T follicular helper cell (primary cell): ENCODE measurements at places on chromosomes 16 and 17.
A peak's percentile ranks its signal among the peaks of the same experiment; 100 is the strongest.

- DNase-seq: no peak
These were observed 8.4 kb upstream of the CRYBA1 start for GRCh38 chr17:29238133-29238850.

DNA sequence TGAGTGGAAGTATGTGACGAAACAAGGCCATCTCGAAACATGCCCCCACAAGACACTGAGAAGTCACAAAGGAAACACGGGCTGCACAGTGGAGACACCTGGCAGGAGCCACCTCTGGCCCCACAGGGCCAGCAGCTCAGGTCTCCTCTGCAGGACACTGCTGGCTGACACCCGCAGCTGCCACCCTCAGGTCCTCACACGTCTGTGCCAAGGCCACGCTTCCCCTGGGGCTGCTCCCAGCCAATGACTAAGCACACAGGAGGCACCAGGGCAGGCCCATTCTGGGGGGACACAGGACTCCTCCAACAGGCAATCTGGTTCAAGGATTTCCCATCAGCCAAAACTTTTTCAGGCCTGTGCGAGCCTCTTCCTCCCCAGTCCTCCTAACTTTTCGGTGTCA is 36.4 kb downstream of the MBTPS1 start:
- DNase-seq: no peak

- peak; percentile 19 for DNase-seq
These were observed 744 bp downstream of the CMIP start for GRCh38 chr16:81445143-81445961.

DNA sequence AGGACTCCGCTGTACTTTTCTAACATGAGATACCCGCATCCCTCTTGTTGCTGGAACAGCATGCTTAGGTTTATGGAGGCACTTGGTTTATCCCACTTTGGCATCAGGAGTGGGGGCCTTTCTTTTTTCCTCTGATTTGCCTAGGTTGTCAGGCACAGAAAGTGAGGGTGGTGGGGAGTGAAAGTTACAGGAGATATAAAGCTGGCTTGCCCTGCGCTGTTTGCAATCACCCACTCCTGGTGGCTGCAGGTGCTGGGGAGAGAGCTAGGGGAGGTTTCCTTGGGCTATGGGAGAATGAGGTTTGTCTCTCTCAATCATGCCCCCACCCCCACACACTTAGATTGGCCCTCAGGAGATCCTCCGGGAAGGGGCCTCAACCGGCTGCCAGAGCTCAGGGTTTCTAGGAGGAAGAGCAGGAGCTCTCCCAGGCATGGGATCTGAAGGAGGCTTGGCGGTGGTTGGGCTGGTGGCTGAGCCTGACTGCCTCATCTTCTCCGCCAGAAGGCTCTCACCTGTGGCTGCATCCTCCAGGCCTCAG is 1.4 kb downstream of the WSCD1 start:
- DNase-seq: no peak

DNA sequence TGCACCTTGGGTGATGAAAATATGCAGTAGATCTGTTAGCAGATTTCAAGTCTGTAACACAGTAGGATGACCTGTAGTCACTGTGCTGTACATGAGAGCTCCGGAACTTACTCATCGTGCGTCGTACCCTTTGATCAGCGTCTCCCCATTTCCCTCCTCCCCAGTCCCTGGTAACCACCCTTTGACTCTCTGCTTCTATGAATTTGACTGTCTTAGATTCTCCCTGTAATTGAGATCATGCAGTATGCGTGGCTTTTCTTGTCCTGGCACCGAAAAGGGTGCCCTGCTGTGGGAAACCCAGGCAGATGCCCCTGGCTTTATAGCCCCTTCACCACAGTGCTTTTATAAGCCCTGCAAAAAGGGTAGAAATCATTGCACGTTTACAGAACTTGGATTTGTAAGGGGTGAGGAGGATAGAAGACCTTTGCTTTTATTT is 20.5 kb downstream of the CLEC16A start:
- peak; percentile 65 for DNase-seq

- DNase-seq: no peak
These were observed 121.2 kb downstream of the IRX3 start for GRCh38 chr16:54165174-54165911.

- no peak for DNase-seq
These were observed 68.8 kb downstream of the MRTFB start for GRCh38 chr16:14139872-14140271.

DNA sequence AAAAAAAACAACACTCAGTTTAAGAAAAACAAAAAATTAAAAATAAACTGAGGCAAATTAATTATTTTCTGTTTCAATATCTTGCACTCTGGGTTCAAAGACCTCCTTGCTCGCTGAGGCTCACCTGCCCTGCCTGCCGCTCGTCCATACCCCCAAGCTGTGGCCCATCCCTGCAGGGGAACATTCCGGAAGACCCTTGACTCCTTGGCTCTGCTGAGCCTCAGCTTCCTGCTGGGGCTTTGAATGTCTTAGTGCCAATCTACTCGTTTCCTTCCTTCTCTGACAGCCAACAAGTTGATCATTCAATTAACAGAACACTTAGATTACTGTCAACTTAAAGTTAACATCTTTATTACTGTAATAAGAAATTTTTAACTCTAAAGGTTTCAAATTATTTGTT is 24.3 kb downstream of the G6PC1 start:
- DNase-seq: no peak

GRCh38 chr17:62790564-62790986 is 17.5 kb downstream of the MARCHF10 start:
- no peak for DNase-seq

- no peak for DNase-seq
These were observed 53.1 kb upstream of the MARCHF10 start for GRCh38 chr17:62860962-62861873.

- DNase-seq: no peak
These were observed 14.2 kb downstream of the B4GALNT2 start for GRCh38 chr17:49146620-49147306.

DNA sequence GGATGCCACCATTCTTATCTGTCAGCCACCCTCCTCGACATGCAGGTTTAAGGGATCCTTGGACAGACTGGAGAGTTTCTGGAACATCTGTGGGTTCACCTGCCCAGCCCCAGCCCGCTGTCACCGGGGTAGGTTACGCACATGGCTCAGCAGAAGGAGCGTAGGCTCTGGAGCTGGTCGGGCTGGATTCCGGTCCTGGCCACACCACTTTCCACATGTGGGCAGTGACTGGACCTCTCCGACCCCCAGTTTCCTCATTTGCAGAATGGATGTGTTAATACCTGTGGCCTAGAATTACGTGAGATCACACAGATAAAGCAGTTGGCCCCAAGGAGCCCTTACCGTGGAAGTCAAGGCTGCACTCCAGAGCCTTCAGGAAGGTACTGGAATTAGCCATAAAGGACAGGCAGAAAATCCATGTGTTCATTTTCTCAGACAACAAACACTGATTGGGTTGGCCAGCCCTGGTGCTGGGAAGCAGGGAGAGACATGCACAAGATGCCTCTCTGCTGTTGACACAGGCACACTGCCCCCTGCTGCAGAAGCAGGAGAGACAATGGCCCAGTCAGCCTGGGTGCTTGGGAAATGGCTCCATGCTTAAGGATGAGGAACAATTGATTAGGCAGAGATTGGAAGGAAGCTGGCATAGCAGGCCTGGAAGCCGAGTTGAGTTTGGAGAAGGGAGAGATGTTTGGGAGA is 58.8 kb downstream of the SF3B3 start:
- no peak for DNase-seq

DNA sequence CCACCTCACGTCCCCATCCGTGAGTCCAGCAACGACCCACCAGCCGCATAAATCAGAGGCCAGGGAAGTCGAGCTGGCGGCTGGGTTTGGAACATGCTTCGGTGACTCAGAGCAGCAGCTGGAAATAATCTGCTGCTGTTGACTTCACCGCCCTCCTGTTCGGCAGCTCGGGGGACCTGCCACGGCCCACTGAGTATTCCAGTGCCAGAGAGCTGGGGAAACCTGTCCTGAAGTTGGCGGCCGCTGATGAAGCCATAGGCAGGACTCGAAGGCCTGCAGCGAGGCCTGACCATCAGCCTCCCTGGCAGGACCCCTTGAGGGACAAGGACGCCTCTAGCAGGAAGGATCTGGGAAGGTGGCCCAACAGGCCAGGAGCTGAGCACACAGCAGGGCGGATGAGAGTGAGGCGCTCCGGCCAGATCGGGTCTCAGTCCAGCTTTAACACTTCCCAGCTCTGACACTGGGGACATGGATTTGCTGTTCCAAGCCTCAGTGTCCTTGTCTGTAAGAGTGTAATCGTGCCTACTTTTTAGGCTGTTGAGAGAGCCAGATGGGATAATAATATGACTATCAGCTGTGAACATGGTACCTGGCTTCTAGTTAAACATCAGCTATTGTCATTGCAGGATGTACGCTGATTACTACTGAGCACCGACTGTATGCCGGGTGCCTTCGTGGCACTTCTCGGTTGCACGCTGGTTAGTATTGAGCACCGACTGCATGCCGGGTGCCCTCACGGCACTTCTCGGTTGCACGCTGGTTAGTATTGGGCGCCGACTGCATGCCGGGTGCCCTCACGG is 50.4 kb upstream of the CIBAR2 start:
- DNase-seq: no peak

DNA sequence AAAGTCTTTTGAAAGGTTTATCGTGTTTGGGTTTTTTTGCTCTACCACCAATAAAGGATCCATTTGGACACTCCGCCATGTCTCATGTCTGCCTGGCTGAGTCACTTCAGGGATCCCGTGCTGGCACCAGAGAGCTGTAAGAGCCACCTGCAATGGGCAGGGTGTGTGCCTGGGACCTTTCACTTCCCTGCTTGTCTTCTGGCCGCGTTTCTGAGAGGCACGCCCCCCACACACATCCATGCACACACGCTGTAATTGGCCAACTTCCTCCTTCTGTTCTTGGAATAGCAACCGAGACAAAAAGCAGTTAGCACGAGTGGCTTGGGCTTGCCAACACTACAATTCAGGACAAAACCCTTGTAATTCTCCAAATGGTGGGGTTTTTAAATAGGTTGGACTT is 9.8 kb upstream of the SOST start:
- DNase-seq: no peak

DNA sequence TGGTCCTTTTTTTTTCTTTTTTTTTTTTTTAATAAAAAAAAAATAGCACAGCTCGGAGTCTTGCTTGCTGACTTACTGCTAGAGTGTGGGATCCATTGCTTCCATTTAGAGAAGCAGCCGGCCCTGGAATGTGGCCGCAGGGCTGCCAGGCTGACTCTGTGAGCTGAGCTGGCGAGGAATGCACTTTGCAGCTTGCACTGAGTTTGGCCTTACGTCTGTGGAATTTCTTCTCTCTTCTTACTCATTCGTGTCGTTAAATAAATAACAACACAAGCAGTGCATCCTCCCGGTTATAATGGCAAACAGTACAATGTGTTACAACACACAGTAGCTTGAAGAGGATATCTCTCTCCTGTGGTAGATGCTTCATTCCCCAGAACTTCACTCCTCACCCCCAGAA is 69.2 kb downstream of the PRKCB start:
- DNase-seq: no peak

DNA sequence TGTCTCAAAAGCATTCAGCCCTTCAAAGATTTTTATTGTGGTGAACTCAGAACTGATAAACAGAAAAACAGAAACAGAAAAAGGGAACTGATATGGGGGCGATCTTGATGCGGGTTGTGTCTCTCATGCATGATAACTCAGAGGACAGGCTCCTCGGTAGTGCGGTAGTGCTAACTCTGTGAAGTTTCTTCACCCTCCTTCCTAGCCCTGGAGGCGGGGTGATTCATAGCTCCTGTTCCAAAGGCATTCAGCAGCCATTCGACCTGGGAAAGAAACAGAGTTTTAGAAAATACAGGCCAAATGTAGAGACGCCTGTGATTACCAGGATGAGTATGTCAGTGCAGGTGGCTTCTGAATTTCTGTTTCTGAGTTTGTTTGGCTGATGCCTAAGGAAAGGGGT is 5.5 kb upstream of the MAF start:
- no peak for DNase-seq

DNA sequence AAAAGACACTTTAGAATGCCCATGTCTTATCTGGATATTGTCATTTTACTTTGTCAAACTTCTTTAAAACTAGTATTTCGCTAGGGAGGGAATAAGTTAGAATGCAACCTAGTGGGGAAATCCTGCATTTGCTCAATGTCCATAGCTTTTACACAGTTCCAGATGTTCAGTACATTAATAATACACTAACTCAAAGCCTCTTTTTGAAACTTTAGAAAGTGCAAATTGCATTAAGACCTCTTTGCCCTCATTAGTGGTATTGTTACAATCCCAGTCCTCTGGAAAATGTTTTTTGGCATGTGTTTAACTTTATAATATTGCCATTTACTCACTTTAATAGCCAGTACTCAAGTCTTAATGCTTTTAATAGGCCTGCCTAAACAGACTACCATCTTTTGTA is 106.8 kb downstream of the BRIP1 start:
- DNase-seq: no peak

DNA sequence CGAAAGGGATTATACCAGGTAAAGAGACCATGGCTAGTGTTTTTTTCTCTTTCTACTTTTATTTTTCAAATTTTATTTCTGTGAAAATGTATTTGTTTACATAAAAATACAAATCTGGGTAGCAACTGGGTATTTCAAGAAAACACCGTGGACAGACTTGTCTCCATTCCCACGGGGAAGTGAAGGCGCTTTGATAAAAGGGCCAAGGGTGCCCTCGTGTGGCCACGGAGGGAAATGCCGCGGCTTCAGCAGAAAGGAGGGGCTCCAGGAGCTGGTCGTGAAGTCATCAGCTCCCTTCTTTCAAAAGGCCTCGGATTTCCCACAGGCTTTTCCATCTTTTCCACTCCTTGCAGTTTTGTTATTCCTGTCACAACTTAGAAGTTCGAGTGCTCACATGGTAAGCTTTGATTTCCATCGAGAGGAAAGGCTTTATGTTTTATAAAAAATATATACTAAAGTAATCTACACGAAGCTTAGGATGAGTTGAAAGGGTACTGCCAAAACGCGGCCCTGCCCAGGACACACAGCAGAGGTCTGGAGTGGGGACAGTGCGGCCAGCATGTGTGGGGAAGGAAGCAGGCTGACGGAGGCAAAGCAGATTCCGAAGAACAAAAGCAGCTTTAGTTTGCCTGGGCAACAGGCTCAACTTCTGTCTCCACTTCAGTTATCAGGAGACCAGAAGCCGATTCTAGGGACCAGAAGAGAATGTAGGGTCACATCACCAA is 15.3 kb upstream of the MNT start:
- DNase-seq: peak; percentile 79

- no peak for DNase-seq
These were observed 61.3 kb upstream of the ADORA2B start for GRCh38 chr17:15883617-15884111.

DNA sequence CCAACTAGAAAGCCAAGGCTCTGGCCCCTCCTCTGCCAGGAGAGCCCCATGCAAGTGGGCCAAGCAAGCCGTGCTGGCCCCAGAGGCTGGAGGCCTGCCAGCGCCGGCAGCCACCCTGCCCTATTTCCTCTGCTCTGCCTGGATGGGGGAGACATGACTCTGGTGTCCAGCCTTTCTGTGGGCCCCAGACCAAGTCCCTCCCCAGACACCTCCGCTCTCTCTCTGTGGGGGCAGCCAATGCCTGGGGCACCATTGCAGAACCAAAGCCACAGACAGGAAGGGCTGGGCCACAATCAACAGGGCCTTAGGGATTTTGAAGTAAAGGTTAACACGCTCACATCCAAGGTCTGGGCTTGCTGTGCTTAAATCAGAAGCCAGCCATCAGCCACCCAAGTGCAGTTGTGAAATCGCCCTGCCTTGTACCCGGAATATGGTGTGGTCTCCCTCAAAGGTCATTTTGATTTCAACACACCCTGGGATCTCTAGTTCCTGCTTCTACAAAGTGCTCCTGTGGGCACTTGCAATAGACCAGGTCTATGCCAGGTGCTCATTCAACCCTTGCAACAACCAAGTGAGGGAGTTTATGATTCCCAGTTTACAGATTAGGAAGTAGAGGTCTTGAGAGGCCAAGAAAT is 63.5 kb upstream of the TEX2 start:
- no peak for DNase-seq
